ENCODE measurements at places on chromosomes 5 and 9. TPM values are rescaled to one million over a fixed set of nuclear protein-coding genes. Genes with fewer than 3 reads are reported as not detected.
A peak's percentile ranks its signal among the peaks of the same experiment; 100 is the strongest.

- DNase-seq: no peak
These were observed 497.7 kb upstream of the WWC1 start for GRCh38 chr5:167793700-167794099.

DNA sequence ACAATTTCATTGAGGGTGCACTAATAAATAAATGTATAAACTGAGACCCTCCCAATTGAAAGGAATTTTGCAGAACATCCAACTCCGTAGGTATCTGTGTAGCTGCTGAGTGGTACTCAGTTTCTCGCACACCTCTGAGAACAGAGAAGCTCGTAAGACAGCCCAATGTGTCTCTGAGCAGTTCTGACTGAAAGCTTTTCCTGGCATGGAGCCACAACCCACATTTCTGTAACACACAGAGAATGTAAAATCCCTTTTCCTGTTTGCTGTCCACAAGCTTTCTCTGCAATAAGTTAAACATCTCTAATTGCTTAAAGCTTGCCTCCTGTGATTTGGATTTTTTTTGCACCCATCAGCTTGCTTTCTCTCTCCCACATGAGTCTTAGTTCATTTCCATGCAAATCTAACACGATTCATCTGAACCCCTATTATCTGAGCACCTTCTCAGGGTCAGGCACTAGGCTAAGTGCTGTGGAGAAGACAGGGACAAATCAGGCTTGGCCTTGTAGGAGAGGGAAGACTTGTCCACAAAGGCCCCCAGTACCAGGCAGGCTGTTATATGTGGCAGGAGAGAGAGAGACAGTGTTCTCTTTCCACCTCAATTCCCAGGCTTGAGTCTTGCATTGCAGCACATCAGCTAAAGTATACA lies 44.2 kb upstream of the COL15A1 start:
- DNase-seq: peak; percentile 70

GRCh38 chr5:36199620-36200019 lies 42.1 kb downstream of the NADK2 start:
- DNase-seq: no peak

DNA sequence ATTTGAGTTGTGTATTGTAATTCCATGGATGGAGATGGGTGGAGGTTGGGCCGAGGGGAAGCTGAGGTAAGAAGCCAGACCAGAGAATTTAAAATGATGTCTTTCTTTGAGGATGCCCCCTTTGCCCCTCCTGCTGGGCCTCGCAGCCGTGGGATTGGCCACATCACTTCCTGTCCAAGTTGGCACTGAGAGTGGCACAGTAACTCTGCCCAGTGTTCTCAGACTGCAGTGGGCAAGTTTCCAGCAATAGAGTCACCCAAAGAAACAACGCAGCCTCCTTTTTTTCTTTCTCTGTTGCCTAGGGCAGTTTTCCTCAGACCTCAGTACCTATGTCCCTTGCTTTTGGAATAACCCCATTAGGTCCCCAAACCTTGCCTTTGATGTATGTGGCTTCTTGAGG lies 306.6 kb upstream of the DMRT1 start:
- DNase-seq: no peak

DNA sequence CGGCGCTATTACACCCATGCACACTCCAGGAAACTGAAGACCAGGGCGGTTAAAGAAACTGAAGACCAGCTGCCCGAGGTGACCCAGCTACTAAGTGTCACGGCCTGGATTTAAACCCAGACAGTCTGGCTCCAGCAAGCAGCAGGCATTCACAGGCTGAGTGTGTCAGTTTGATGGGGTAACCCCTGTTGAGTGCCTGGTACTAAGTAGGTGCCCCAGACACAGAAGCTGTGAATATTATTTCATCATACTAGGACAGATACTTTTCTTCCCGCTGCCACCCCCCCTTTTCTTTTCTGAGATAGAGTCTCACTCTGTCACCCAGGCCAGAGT lies 7.3 kb downstream of the ENG start:
- no peak for DNase-seq

The CDH9 gene
- total RNA-seq: not detected

The RXRA gene
- total RNA-seq: not detected
